ENCODE measurements at places on chromosomes 3 and 15. TPM values are rescaled to one million over a fixed set of nuclear protein-coding genes. Genes with fewer than 3 reads are reported as not detected.

DNA sequence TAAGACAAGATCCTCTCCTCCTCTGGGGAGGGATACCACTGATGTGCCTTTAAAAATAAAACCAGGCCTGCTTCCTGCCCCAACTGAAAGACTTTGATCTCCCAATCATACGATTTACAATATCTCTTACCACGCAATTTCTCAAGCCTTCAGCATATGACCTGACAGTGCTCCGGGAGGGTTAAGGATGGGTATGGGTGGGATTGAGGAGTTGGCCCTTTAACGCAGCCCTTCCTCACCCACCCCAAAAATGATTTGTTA lies 67.4 kb downstream of the LRIG1 start:
- no peak for DNase-seq

- no peak for DNase-seq
Observed at GRCh38 chr15:67422296-67422695, 98.6 kb upstream of the C15orf61 start.

- no peak for DNase-seq
Observed at GRCh38 chr15:38758043-38758442, 193.4 kb upstream of the RASGRP1 start.

DNA sequence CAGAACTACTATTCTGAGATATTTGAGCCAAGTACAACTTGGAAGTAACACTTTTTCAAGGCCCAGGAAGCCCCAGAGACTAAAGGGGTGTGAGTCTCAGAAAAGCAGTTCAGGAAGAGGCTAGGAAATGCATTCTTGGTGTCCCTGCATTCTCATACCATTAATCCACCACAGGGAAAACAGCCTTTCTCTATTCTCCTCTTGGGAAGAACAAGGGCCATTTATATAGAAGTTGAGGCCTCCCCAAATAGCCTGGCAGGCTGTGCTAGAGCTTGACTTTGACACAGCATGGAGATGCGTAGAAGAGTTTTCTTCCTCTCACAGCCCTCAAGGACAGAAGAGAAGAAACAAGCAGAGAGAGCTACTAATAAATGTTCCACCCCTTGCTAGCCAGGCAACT lies 5.5 kb upstream of the NR2C2 start:
- no peak for DNase-seq

- DNase-seq, result no peak
Observed at GRCh38 chr15:48939648-48940047, 24.1 kb downstream of the SHC4 start.

GRCh38 chr3:63791974-63792373 lies 27.1 kb upstream of the C3orf49 start:
- DNase-seq, result no peak

- no peak for DNase-seq
Observed at GRCh38 chr15:38746211-38746610, 181.6 kb upstream of the RASGRP1 start.

DNA sequence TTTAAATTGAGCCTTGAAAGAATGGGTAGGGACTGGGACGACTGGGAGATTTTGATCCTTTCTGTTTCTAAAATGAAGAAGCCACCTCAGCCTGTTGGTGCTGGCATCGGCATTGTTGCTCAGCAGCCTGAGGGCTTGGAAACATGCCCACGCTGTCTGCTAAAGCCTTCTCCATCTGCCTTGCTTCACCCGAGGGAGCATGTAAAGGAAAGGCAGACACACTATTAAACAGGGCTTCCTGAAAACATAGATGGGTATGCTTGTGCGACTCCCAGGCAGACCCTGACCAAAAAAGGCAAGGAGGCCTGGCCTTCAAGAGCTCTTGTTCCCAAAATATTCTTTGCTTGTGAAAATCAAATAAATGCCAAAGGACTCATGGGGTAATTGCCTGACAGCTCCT lies 84.2 kb upstream of the SLC4A7 start:
- peak; percentile 72 for DNase-seq

GRCh38 chr3:137116619-137117018 lies 158.8 kb downstream of the IL20RB start:
- DNase-seq, result no peak

DNA sequence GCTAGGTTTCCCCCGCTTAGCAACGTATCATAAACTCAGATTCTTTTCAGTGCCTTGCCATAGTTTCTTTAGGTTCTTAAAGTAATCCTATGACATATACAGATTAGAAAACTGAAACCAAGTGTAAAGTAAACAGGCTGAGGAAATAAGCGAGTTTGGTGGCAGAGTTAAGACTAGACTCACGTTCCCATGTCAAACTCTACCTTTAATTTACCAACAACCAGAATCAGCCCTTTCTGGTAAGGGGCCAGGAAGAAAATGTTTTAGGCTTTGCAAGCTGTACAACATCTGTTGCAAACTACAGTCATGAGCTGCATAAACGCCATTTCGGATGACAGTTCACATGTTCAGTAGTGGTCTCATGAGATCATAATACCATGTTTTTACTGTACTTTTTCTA lies 128.0 kb upstream of the PRICKLE2 start:
- no peak for DNase-seq

DNA sequence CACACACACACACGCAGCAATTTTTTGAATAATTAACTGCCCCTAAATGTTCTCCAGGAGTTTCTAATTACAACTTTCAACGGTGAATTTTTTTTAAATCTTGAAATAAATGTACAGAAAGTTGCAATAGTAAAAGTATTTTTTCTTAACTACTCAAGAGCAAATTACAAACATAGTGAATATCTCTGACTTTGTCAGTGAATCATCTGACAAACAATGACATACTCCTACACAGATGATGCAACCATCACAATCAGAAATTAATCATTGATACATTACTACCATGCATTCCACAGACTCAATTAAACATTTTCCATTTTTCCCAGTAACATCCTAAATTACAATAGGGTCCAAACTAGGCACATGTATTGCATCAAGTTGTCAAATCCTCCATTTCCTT lies 597.3 kb downstream of the NAALADL2 start:
- DNase-seq, result no peak

DNA sequence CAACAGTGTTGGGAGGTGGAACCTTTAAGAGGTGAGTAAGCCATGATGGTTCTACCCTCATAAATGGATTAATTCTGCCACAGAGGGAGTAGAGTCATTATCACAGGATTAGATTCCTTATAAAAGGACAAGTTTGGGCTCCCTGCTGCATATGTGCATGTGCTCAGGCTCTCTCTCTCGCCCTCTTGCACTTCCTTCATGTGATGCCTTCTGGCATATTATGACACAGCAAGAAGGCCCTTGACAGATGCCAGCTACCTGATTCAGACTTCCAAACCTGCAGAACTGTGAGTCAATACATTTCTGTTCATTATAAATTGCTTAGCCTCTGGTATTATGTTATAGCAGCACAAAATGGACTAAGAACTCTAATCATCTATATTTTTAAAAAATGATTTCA lies 205.3 kb downstream of the CTNNB1 start:
- no peak for DNase-seq

- no peak for DNase-seq
Observed at GRCh38 chr15:94494732-94495131, 263.4 kb downstream of the MCTP2 start.

DNA sequence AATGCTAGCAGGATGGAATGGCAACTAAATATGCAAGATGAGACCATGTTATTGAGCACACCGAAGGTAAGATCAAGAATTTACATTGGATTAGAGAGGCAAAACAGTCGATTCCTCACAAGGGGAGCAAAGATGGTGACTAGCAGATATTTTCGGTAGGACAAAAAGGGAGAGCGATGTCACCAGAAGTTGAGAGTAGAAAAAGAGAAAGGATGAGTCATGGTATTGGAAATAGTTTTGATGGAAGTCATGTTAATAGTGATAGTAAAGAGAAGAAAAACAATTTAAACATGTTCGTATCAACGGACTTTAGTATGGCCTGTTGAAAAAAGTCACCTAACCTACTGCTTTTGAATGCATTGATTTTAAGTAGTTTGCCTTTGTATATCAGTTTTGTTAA lies 55.0 kb downstream of the UBE2E2 start:
- no peak for DNase-seq

DNA sequence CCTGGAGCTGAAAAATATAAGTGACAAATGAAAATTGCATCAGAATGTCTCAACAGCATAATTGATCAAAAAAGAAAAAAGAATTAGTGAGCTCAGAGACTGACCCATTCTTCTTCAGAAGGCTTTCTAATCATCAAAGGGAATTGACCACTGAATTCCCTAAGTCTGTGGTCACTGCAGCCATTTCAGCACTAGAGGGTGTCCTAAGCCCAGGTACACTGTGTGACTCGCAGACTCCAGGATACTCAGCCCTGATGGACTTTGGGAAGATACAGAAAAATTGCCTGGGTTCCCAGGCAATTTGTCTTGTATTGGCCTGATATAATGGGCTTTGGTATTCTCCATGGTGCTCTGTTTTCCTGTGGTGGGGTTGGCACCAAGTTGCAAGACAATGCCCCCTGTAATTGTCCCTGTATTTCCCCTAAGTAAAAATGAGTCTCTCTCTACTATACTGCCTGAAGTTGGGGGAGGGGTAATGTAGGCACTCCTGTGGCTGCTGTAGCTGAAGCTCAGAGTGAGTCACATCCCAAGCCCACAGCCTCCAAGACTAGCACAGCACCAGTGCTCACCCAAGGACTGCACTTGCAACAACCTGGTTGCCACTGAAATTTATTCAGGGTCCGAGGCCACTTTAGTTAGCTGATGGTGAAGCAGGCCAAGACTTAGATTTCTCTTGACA lies 256.0 kb upstream of the STAC start:
- DNase-seq, result peak; percentile 32

DNA sequence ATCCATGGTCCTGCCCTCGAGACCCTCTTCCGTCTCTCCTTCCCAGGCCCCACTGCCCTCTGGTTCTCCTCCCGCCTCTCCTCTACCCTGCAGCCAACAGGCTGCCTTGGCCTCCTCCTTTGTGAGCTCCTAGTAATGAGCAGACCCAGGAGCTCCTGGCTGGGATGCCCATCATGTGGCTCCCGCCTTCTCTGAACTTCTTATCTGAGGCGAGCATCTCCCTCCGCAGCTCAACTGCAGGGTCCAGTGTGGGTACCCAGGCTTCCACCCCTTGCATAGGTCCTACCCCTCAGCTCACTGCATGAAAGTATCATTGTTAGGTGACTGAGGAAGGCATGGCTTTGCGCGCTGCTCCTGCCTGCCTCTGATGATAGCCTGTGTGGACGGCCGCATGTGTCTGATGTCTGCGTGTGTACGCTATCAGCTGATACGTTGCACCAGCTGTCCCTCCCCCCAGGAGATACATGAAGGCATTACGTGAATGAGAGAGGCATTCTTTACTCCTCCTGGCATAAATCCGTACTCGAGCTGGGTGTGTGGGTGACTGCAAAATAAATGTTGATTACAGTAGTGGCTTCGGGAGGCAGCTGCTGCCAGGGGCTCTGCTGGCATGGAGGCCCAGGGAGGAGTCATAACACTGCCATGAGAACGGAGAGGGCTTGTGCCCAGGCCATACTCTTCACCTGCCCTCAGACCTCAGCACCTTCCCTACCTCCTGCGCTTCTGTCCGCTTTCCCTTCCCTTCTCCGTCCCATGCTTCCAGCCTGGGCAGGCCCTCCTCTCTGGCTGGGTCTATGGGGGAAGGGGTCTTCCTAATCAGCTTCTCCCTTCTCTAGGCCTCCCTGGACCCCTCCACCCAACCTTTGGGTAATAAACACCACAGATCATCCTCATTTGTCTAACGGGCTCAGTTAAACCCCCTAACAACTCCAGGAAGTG lies 48.8 kb downstream of the ZNF710 start:
- peak; percentile 48 for DNase-seq

GRCh38 chr3:20047976-20048883 lies 8.0 kb downstream of the KAT2B start:
- DNase-seq, result no peak

DNA sequence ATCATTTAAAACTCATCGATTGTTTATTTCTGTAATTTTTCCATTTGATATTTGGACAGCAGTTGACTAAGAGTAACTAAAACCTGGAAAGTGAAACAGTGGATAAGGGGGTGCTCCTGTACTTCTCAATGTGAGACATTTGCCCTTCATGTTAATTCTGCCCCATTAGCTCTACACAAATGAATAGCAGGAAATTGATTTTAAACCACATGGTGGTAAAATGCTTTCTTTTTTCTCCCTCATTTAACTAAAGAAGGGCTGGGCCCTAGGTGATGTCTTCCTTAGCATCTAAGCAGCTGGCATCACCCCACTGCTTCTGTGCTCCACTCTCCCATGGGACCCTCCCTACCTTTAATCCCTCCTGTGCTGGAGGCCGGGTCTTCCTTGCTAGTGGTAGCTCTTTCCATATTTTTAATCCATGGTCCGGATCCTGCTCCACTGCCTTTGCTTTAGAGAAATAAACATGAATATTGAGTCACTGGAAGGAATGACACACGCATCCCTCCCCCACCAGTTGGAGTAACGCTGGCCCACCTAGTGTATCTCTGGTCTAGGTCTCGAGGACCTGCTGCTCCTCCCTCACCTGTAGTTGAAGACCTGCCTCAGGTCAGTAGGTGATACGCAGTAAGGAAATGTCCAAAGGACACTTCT lies 30.2 kb upstream of the LAMP3 start:
- DNase-seq, result no peak

DNA sequence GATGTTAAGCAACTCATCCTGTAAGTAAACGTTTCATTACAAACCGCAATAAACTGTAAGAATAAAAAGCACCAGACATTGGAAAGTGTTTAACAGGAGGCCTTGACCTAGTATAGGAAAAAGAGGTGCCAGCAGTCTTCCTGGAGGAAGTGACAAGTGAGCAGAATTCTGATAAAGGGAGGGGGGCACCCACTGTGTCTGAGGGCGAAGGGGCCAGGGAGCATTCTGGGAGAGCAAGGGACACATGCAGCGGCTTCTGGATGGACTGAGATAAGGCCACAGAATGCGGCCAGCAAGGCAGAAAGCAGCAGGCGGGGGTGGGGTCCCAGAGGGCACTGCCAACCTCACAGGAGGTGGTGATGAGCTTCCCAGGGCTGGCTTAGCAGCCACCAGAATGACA lies 80.2 kb downstream of the MTHFS start:
- DNase-seq, result no peak

GRCh38 chr3:128697341-128697740 lies 28.6 kb upstream of the RAB7A start:
- no peak for DNase-seq

- DNase-seq, result no peak
Observed at GRCh38 chr3:4426261-4426781, 40.7 kb downstream of the SUMF1 start.

- no peak for DNase-seq
Observed at GRCh38 chr15:87639305-87640011, 617.1 kb downstream of the NTRK3 start.

- peak; percentile 61 for DNase-seq
Observed at GRCh38 chr3:138187296-138188012, at the start of gene ARMC8. Gene ARMC8, plus strand, starts transcription at chr3:138187301. Its CDS starts 254 bp downstream, at chr3:138187555.

The TMEM45A gene
- polyA plus RNA-seq, result 56.0 TPM

The EIF1B gene
- 165 TPM for polyA plus RNA-seq

The MYRIP gene
- polyA plus RNA-seq, result 2.4 TPM

The PPCDC gene
- 18.0 TPM for polyA plus RNA-seq

The GAP43 gene
- polyA plus RNA-seq, result 0.62 TPM

The CCNB2 gene
- polyA plus RNA-seq, result 179 TPM

The C3orf20 gene
- 16.5 TPM for polyA plus RNA-seq

The CFAP20DC gene
- polyA plus RNA-seq, result 62.8 TPM

The NIT2 gene
- 21.7 TPM for polyA plus RNA-seq

The HYAL1 gene
- 3.7 TPM for polyA plus RNA-seq

The ILDR1 gene
- 1.4 TPM for polyA plus RNA-seq

The LHFPL4 gene
- polyA plus RNA-seq, result 1.3 TPM
